Kidney glomerular epithelial cell (primary cell): ENCODE measurements at places on chromosomes 6 and 20.
A peak's percentile ranks its signal among the peaks of the same experiment; 100 is the strongest.

GRCh38 chr6:126170978-126171382 lies 168.9 kb upstream of the CENPW start:
- no peak for DNase-seq

- DNase-seq, result no peak
Measured at GRCh38 chr20:64062276-64062595, 762 bp upstream of the TCEA2 start.

DNA sequence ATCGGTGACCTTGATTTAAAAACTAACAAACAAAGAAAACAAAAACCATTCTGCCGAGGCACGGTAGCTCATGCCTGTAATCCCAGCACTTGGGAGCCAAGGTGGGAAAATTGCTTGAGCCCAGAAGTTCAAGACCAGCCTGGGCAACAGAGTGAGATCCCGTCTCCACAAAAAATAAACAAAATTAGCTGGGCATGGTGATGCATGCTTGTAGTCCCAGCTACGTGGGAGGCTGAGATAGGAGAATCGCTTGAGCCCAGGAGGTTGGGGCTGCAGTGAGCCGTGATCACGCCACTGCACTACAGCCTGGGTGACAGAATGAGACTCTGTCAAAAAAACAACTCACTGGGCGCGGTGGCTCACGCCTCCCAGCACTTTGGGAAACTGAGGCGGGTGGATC lies 48.2 kb upstream of the TFAP2A start:
- DNase-seq, result no peak

GRCh38 chr20:7924692-7925091 lies 15.6 kb downstream of the HAO1 start:
- peak; percentile 26 for DNase-seq

DNA sequence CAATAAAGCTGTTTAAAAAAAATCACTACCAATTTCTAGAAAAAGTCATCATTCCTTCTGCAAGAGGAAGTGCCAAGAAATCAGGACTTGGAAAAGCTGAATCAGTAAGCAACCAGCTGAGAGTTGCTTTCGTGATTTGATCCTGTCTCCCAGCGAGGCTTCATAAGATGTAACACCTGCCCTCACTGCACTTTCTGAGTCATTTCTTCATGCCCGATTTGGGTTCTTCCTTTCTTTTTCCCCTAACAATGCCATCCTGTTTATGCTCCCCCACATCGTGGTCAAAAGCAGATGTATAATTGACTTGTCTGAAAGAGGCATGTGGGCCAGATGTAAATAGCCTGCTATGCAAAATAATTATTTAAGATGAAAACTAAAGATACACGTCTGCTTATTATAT lies 52.1 kb downstream of the RIPOR2 start:
- no peak for DNase-seq

- no peak for DNase-seq
Measured at GRCh38 chr6:136324686-136325380, 35.2 kb upstream of the BCLAF1 start.

DNA sequence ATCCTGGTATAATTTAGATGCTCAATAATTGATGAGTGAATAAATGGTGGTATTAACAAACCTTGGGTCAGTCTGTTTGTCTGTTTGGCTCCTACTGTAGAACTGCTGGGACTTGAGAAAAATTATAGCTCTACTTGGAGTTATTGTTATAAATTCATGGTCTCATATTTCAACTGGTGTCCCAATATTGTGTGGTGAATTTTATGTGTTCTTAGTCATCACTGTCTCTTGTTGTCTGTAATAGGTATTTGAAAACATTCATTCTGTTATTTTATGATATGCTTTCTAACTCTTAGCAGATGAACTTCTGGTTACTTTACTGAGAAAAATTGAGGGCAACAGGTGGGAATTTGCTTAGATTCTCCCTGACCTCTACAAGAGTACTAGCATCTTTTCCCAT lies 221.4 kb downstream of the CDKAL1 start:
- DNase-seq, result no peak

- no peak for DNase-seq
Measured at GRCh38 chr6:127630800-127631199, 53.8 kb downstream of the C6orf58 start.

DNA sequence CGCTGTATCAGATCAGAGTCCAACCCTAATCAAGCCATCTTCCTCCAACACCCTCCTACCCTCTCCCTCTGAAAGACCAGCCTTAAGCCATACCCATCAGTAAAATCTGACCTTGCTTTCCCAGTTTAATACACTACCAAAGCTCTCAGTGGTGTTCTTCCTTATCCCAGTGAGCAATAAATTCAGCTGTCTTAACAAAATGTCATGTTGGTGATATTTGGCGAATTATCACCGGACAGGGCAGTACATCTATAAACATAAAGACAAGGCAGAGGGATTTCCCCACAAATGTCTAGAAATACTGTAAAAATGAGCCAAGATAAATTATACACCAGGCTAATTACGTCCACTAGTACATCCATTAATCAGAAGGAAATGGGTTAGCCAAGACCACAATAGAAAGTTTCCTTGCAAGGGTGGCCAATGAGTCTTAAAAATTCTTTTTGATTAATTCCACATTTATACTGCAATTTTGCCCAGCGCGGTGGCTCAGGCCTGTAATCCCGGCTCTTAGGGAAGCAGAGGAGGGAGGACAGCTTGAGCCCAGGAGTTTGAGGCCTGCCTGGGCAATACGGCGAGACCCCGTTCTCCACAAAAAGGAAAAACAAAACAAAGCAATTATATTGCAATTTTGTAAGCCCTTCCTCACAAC lies 905 bp downstream of the RARS2 start:
- DNase-seq, result no peak

- no peak for DNase-seq
Measured at GRCh38 chr6:117354671-117355070, 71.1 kb downstream of the ROS1 start.

DNA sequence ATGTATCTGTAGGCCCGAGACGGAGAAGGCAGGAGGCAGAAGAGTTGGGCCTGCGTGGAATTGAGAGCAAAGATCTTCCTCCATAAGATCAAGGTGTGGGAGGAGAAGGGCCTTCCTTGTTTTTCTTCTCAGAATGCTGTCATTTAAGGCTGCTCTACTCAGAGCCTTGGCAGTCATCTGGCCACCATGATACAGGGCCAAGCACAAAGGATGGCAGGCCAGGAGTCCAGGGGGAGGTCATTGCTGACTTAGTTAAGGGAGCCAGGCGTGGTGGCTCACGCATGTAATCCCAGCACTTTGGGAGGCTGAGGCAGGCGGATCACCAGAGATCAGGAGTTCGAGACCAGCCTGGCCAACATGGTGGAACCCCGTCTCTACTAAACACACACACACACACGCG lies 137.1 kb downstream of the BMP7 start:
- no peak for DNase-seq

DNA sequence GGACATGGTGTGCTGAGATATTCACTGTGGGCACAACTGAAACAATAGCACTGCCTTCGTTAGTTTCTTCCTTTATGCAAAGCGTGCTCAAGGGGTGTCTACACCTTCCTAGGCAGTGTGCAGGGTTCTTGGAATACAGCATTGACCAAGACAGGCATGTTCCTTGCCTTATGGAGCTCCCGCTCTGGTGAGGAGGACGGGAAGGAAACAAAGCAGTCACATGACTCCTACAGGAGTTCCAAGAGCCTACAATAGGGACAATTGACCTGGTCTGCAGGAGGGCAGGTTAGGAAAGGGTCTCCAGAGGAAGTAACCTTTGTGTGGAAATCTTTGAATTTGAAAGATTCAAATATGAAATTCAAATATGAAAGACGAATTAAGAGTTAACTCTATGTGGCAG lies 25.8 kb upstream of the SIRPB2 start:
- no peak for DNase-seq

DNA sequence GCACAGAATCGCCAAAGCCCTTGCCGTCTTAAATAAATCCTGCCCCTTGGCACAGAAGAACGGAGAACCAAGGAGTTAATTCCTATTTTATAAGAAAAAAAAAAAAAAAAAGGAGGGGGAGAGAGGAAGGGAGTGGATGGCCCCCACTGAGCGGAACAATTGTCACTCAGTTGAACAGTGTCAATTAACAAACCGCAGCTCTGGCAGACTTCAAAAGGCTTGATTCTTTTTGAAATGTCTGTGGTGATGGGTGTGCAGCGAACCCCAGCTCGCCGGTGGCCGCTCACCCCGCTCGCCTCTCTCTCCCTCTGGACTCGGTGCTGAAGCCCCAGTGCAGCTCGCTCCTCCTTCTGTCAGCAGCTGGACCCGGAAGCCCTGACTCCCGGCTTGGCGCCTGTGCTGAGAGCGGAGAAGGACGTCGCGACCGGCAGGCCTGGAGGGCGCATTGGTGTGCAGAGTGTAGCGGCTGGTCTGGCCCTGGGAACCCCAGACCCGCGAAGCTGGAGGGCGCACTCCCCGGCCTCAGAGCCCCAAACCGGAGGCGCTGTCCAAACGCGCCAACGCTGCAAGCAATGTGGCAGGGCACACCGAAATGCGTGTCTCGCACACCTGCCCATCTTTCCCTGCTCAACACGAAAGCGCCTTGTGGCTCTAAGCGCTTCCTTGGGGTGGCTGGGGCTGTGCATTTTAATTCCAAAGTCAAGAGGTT lies 3.4 kb downstream of the LINC00237 start:
- DNase-seq, result no peak

- DNase-seq, result no peak
Measured at GRCh38 chr6:158165919-158166416, 2.1 kb downstream of the SERAC1 start.

- DNase-seq, result no peak
Measured at GRCh38 chr6:82744286-82745015, 321.2 kb downstream of the UBE3D start.

DNA sequence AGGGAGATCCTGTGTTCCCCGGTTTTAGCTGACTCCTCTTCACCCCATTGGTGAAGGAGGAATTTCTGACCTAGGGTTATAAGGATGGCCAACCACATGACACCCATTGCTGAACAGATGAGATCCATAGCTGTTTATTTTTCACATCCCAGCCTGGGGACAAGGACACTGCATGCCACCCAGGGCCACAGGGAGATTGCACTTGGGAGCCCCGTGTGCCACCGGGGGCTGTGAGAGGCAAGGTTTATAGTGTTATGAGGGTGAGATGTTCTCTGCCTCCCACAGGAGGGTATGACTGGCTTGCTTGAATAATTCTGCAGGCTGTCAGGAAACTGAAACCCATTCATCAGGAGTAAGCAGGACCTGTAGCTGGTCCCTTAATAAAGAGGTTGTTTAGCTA lies 14.7 kb upstream of the SLPI start:
- DNase-seq, result no peak

- DNase-seq, result no peak
Measured at GRCh38 chr6:78947529-78947928, 80.2 kb downstream of the IRAK1BP1 start.

DNA sequence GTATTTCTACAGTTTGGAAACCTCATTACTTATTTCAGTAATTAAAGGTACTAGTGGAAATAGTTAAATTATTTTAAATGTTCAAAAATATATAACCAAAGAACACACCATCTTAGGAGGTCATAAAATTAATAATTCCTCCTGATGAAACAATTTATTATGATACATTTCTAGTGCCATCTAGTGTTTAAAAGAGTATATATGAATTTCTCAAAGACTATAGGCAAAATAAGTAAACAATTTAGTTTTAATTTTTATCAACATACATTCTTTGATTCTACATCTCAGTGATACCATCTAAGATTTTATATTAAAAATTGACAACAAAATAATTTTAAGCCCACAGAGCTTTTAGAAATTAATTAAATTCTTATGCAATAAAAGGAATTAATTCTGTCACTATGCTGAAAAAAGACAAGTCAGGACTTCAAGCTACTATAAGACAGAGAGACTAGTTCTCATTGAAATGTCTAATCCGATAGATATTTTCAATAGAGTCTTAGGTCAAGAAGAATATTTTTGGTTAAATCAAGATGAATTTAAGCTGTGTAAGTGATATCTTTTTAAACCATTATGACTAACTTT lies 107.8 kb upstream of the RNF217 start:
- DNase-seq, result peak; percentile 25

GRCh38 chr20:41889126-41889843 lies 271.1 kb upstream of the CHD6 start:
- no peak for DNase-seq

DNA sequence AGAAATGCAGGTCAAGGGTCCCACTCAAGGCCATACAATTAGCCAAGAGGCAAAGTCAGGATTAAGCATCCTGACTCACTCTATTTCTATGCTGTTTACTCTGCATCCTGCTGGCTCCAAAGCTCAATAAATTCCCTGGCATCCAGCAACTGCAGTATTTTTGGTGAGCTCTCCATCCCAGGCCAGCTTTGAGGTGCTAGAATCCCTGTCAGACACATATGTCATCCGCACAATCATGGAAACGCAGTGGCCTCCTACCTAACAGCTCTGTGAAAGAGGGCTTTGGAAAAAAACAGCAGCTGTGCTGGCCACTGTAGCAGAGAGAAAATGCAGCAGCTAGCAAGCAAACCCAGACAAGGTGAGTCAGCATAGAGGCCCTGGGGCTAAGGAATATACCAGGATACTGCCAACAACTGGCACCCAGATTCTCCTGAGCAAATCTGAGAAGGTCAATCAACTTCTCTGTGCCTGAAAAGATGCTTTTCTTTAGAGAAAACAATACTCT lies 58.4 kb downstream of the ANKEF1 start:
- DNase-seq, result no peak

GRCh38 chr20:37192137-37192854 lies 12.9 kb upstream of the MROH8 start:
- DNase-seq, result peak; percentile 74

- DNase-seq, result no peak
Measured at GRCh38 chr20:46012921-46013320, 4.2 kb downstream of the MMP9 start.

- no peak for DNase-seq
Measured at GRCh38 chr6:119636060-119636459, 286.5 kb upstream of the MAN1A1 start.

DNA sequence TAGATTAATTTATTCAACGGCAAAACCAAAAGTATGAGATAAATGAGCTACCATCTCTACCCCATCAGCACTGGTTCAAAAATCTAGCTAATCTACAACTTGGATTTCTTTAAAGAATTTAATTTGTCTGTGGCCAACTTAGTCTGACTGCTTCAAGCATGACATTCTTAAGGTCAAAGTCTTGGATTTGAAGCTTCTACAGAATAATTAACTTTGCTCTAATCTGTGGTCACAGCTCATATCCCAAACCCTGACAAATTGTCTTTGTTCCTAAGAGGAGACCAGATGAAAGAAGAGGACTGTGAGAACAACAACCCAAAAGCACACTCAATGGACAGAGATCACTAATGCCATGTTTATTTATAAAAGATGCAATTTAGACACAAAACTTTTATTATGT lies 166.9 kb upstream of the EPHA7 start:
- DNase-seq, result no peak

DNA sequence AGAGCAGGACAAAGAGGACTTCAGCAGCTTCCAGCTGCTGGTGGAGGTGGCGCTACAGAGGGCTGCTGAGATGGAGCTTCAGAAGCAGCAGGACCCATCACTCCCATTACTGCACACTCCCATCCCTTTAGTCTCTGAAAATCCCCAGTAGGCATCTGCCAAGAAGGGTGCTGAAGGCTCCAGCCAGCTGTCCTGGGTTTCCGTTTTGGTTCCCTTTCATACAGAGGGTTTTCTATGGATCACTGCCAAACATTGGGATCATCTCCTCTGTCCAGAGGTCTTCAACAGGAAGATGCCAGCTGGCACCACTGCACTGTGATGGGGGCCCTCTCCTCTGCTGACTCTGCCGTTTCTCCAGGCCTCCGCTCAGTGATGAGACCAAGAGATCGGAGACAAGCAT lies 14.3 kb upstream of the RAB5IF start:
- DNase-seq, result no peak
